ENCODE measurements at places on chromosomes 2 and 18. TPM values are rescaled to one million over a fixed set of nuclear protein-coding genes. Genes with fewer than 3 reads are reported as not detected.
A peak's percentile ranks its signal among the peaks of the same experiment; 100 is the strongest.

GRCh38 chr2:213101109-213101508 lies 50.3 kb downstream of the IKZF2 start:
- no peak for DNase-seq

DNA sequence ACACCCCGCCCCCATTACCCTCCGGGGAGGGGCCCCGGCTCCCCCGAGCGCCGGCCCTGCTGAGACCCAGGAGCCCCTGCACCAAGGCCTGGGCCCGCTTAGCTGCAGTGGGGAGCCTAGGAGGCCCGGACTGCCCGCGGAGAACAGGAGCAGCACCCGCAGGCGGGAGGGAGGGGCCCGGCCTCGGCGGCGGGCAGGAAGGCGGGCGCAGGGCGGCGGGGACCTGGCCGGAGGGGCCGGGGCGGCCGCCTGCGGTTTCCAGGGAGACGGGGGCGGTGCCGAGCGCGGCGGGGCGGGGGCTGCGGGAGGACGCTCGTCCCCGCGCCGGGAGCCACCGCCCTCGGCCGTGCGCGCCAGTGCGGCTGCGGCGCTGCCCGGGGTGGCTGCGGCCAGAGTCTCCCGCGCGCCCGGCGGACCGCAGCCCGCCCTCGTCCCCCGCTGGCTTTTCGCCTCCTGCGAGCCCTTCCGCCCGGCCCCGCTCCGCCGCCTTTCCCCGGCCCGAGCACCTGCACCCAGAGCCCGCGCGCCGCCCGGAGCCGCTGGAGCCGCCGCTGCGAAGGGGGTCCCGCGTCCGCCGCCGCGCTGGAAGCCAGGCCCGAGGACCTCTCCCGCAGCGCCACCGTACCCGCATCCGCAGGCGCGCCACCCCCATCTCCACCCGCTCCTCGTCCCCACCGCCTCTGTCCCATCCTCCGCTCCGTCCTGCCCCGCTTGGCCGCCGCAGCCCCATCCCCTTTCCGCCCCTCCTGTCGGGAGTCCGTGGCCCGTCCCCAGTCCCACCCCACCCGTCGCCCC lies 17.2 kb downstream of the GPC1 start:
- peak; percentile 64 for DNase-seq

DNA sequence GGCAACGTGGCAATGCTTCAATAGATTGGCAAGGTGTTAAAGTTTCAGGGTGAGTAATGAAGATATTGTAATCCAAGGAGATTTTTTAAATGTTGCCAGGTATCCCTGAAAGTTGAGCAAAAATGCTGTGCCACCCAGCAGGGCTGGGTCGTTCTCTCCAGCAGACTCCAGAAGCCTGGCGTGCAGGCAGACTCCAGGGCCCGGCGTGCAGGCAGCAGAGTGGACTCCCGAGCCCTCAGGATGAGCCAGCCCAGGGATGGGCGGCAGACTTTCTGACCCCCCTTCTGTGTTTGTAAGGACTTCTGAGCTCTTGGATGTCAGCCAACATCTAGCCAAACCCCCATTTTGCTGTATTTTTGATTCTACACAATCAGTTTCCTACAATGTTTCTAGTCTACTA lies 289.1 kb downstream of the ZNF516 start:
- DNase-seq: no peak

DNA sequence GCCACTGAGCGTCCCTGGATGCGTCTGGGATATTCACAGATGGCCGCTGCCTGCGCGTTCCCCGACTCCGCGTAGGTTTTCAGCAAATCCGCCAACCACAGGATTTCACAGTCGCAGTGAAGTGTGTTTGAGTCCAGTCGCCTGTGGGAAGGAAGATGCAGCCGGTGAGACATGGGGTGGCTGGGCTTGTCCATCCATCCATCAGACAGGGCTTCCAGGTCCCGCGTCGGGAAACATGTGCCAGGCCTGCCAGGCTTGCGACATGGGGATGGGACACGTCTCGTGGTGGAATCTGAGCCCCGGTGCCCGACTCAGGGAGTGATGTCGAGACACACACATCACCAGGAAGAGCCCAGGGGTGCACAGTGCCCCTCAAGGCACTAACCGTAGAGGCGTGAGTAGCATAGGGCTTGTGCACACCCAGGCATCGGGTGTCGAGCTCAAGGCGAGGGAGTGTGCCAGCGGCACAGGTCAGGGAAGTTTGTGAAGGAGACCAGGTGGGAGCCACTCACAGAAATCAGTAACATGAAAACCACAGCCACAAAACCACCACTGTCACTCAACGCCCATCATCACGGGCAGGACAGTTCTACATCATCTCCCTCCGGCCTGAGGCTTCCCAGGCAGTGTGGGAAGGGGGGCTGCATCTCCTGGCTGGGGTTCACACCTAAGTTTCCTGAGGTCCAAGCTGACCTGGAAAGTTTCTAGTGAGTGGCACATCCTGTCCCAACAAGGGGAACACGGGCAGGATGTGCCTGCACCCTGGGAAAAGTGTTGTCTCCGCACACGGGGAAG lies 63.9 kb downstream of the PXDN start:
- DNase-seq: no peak

GRCh38 chr2:143584936-143585335 lies 455.7 kb downstream of the ARHGAP15 start:
- DNase-seq: no peak

GRCh38 chr2:16012626-16013358 lies 72.4 kb downstream of the MYCN start:
- peak; percentile 59 for DNase-seq

The PNO1 gene
- total RNA-seq: 8.0 TPM

DNA sequence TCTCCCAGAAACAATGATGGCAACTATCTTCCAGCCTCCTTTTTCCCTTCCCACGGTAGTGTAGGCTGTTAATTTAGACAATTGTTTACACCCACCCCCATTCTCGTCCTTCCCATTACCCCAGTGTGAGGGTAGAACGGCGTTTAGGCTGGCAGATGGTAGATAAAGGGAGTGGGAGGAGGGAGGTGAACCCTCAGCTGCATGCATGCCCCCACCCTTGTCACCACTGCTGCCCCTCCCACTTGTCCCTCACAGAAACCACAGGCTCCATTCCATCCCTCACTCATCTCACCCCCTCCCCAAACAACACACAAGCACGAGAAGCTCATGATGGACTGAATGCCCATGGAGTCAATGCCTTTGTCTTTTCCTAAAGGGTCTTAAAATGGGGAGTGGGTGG lies 107.9 kb upstream of the PARD3B start:
- no peak for DNase-seq

The RAB27B gene
- 16.6 TPM for total RNA-seq

DNA sequence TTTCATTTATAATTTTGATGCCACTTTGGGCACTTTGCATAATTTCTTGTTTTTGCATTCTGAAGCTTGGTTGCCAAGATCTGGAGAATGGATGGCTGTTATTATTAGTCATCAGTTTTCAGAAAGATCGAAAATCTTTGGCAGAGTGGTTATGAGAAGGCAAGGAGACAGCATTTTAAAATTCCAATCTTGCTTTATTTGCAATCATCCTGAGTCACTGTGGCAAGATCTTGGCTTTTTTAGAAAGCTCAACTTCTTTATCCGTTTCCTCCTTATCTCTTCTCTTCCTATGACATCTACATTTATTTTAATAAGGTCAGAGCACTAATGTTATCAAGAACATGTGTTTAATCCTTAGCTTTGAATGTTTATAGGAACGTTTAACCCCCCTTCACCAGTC lies 31.1 kb upstream of the EIF2AK3 start:
- DNase-seq: no peak

The DNAH7 gene
- 5.0 TPM for total RNA-seq

The STPG4 gene
- total RNA-seq: 0.20 TPM

The SAG gene
- not detected for total RNA-seq

DNA sequence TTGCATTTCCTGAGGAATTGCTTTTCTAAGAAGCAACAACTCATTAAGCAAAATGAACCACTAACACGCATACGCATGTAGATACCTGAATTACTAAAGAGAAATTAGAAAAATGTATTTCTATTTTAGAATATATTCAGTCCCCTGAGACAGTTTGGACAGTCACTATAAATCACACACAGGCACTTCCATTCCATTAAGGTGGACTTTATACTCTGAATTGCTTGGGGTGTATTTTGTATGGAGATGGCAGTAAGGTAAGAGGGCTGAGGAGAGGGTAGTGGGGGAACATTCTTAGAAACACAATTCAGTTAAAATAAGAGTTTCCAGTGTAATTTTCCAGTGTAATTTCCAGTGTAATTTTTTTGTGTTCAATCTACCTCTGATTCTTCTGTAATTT lies 1.8 kb downstream of the CCDC141 start:
- DNase-seq: no peak
